ENCODE measurements at places on chromosomes 7 and 10.

DNA sequence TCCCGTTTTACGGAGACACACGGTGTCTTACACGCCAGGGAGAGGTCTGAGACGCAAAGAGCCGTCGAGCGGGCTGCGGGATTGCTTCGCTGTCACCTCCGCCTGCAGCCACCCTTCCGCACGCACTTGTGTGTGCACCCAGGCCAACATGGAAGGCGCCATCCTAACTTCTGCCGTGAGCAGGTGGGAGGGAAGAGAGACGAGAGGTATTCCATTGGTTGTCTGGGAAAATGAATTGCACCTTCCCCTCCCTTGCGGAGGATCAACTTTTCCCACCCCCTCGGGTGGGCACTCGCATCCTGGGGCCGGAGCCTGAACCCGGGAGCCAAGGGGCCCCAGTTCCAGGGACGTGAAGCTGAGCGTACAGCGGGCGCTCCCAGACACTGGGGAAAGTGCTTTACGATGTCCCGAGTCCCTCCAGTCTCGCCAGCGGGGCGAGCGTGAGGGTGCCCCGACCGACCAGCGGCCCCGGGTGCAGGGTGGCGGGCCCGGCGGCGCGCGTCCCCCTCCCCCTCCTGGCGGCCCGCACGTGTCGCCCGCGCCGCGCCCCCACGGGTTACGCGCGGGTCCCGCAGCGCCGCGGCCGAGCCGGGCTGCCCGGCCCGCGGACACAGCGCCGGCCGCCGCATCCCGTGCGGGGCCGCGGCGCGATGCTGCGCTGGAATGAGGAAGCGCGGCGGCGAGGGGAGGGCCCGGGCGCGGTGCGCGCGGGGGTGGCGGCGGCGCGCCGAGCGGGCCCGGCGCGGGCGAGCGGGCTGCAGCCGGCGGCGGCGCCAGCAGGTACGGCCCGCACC, 984 bp upstream of the IKZF1 start:
- DNase-seq = no peak

GRCh38 chr10:13993673-13994089, 337.0 kb downstream of the FRMD4A start:
- no peak for DNase-seq

DNA sequence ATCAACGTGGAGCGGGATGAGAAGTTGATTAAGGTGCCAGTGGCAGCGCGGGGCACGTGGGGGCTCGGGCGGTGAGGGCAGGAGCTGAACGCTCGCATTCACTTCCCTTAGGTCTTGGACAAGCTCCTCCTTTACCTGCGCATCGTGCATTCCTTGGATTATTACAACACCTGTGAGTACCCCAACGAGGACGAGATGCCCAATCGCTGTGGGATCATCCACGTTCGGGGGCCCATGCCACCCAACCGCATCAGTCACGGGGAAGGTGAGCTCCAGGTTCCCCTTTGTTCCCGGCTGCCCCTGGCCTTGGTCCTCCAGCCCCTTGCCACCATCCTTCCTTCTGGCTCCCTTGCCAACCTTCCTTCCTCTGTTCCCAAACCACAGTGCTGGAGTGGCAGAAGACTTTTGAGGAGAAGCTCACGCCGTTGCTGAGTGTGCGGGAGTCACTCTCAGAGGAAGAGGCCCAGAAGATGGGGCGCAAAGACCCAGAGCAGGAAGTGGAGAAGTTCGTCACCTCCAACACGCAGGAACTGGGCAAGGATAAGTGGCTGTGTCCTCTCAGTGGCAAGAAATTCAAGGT, 2.5 kb downstream of the UFSP1 start:
- DNase-seq = no peak

GRCh38 chr7:1913466-1914282, 243.6 kb downstream of the ELFN1 start:
- no peak for DNase-seq

- DNase-seq = peak; percentile 34
Measured at GRCh38 chr10:84179059-84179710, 5.6 kb downstream of the GPR15LG start.

- DNase-seq = no peak
Measured at GRCh38 chr10:42934351-42934811, 142.5 kb upstream of the RET start.
